ENCODE measurements at places on chromosomes 16 and 17. TPM values are rescaled to one million over a fixed set of nuclear protein-coding genes. Genes with fewer than 3 reads are reported as not detected.

The KRTAP3-3 gene
- not detected for polyA plus RNA-seq

The CMTR2 gene
- 6.1 TPM for polyA plus RNA-seq

The ITGB4 gene
- polyA plus RNA-seq = 7.5 TPM

The PERCC1 gene
- polyA plus RNA-seq = 0.11 TPM

The SMARCE1 gene
- 60.9 TPM for polyA plus RNA-seq

The CCR7 gene
- 0.15 TPM for polyA plus RNA-seq

The GP1BA gene
- 0.06 TPM for polyA plus RNA-seq

The SHCBP1 gene
- polyA plus RNA-seq = 0.57 TPM

GRCh38 chr16:2333231-2333630, 7.3 kb downstream of the ABCA3 start:
- DNase-seq = no peak
- no peaks in the 10 kb centered on the region for H3K36me3 ChIP-seq
- H3K27ac ChIP-seq = no peak overlapping the region

DNA sequence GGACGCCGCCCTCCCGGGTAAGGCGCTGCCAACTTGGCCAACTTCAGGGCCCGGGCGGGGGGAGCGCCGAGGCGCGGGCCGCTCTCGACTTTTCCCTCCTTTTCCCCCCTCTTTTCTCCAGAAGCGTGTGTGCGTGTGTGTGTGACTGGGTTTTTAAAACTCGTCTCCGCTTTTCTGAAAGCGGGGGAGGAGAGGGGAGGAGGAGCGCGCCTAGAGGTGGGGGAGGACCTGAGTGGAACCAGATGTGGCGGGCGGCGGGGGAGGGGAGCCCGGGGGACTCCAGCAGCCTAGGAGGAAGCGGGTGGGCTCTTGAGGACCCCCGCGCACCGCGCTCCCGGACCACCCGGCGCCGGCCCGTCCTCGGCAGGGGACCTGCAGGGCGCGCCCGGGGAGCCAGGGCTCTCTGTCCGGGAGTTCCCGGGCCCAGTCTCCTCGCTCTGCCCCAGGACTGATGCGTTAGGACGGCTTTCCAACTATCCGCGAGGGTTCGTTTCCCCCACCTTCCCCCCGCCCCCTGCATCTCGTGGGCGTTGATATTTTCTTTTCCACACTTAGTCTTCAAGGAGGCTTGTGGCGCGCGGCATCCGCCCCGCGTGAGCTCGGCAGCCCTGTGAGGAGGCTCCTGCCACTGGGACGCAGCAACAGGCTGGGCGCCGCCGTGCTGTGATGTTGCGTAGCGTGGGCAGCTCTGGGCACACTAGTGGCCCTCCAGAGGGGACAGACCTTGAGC, 599 bp downstream of the MRC2 start:
- DNase-seq = peak; percentile 74
- peaks cover 35% of the 10 kb centered on the region for H3K4me1 ChIP-seq
- H3K36me3 ChIP-seq = no peaks in the 10 kb centered on the region
- peaks cover 24% of the 10 kb centered on the region for H3K27me3 ChIP-seq
- H3K4me3 ChIP-seq = peak overlapping the region; percentile 89

- no peak overlapping the region for H3K27ac ChIP-seq
- peaks cover 98% of the 10 kb centered on the region for H3K36me3 ChIP-seq
- no peak for DNase-seq
- H3K4me3 ChIP-seq = no peak overlapping the region
- no peaks in the 10 kb centered on the region for H3K4me1 ChIP-seq
These were observed 49.0 kb upstream of the ENDOV start for GRCh38 chr17:80365983-80366382.

- DNase-seq = no peak
- no peaks in the 10 kb centered on the region for H3K36me3 ChIP-seq
- H3K27me3 ChIP-seq = no peaks in the 10 kb centered on the region
- no peak overlapping the region for H3K4me3 ChIP-seq
These were observed 118.4 kb upstream of the NOG start for GRCh38 chr17:56475116-56475515.

DNA sequence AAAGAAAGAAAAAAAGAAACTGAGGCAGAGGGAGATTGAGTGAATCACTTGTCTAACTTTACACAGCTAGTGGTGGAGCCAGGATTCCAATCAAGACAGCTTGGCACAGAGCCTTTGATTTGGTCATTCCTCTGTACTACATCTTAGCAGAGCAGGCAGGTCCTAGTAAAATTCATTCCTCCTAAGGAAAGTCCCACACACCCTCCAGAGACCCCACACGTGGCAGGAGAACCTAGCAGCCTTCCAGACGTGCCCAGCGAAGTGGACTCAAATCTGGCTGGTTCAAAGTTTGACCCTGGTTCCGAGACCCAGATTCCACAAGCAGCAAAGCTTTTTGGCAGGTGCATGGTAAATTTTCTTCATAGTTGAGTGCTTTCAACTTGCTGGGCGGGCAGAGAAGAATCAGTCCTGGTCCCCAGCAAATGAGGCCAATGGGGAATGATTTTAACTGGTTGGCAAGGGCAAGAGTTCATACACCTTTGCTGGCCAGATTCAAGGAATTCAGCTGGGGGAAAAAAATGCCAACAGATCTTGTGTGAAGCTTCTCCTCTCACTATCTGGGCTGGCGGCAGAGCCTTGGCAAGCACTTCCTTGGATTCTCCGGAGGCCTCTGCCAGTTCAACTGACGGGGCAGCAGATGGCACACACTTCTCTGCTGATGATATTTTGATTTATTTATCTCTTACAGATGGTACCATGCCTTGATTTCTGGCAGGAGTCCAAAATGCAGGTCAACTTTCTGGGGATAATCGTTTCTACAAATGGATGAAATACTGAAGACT, 82.4 kb downstream of the GSG1L start:
- no peaks in the 10 kb centered on the region for H3K36me3 ChIP-seq
- DNase-seq = no peak
- H3K4me1 ChIP-seq = peaks cover 6% of the 10 kb centered on the region
- no peak overlapping the region for H3K4me3 ChIP-seq
- no peak overlapping the region for H3K27ac ChIP-seq

GRCh38 chr16:3959148-3959547, 78.6 kb upstream of the CREBBP start:
- peaks cover 13% of the 10 kb centered on the region for H3K4me1 ChIP-seq
- H3K27ac ChIP-seq = no peak overlapping the region
- DNase-seq = peak; percentile 69
- H3K36me3 ChIP-seq = no peaks in the 10 kb centered on the region
- no peak overlapping the region for H3K4me3 ChIP-seq

DNA sequence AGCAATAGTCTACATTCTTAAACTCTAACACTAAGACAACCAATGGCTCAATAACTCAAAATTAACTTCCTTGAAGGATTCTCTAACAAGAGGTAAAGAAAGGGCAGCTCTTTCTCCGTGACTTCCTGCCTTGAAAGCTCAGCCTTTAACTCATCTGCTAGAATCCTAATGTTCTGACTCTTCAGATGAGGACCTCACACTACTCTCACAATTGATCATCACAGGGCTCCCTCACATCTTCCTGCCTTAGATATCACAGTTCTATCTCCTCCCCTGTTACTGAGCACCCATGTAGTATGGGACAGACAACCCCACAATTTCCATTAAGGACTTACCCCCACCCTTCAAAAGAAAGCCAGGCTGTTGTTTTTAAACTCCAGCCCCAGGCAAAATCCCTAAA, 33.5 kb downstream of the SMURF2 start:
- no peak for DNase-seq
- H3K27me3 ChIP-seq = no peaks in the 10 kb centered on the region
- H3K4me1 ChIP-seq = peaks cover 42% of the 10 kb centered on the region
- H3K27ac ChIP-seq = no peak overlapping the region

GRCh38 chr16:86806838-86807351, 228.5 kb downstream of the FOXL1 start:
- peaks cover 14% of the 10 kb centered on the region for H3K27me3 ChIP-seq
- no peak overlapping the region for H3K4me3 ChIP-seq
- H3K27ac ChIP-seq = no peak overlapping the region
- no peak for DNase-seq
- peaks cover 7% of the 10 kb centered on the region for H3K4me1 ChIP-seq

DNA sequence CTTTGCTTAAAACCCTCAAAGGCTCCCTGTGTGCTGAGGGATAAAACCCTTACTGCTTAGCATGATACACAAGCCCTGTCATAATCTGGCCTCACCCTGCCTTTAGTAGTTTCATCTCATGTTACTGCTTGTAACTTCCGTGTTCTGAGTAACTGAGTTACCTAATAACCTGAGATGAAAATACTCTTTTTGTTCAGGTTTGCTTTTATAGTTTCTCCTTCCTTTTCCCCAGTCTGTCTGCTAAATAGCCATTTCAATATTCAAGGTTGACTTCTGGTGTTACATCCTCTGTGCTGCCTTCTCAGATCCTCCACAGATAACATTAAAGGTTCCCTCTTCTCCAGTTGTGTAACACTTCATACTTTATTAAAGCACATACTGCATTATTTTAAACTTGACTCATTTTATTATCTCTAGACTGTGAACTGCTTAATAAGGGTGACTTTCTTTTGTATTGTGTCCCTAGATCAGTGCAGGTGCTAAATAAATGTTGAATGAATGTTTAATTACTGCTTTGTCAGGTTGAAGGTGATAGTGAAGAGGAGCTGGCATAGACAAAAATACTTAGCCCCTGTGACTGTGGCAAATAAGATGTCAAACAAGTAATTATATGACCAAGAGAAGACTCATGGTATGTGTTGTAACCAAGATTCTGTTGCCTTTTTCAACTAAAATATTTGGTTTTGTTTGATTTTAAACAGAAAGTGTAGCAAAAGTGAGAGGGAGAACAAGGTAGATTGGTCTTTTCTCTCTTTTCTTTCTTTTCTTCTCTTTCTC, 47.8 kb downstream of the NFAT5 start:
- H3K27me3 ChIP-seq = no peaks in the 10 kb centered on the region
- no peak overlapping the region for H3K4me3 ChIP-seq
- H3K36me3 ChIP-seq = no peaks in the 10 kb centered on the region
- peaks cover 13% of the 10 kb centered on the region for H3K4me1 ChIP-seq

DNA sequence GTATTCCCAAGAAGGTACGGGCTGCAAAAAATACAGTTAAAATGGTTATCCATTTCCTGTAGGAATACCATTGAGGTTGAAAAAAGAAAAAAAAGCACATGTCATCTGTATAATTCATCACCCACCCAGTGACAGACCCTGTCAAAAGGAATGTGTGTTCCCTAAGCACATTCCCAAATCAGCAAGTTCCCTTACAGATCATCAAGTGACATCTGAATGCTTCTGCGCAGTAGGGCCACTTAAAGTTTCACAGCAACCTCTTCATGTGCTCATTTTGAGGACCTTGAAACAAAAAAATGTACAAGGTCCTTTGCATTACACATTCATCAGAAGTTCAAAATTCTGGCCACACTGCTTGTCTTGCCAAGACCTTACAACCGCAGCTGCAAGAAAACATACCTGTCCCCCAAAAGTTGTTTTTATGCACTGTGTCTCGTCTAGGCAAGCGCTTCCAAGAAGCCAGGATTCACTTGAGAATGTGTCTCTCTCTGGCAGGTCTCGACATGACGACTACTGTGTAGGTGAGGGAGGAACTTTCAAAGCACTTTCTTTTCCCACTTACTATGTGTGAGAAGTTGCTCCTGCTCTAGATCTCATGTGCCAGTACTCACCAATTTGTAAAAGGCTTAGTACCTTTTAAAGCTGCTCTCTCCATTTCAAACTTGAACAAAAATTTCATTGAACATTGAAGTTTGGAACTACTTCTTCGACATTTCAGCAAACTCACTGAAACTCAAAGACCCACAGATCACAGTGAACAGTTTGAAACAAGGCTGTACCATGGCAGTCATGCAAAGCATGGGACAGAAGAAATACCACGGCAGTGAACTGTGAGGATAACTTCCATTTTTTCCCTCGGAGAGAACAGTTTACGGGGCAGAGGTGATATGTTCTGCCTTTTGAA, 4.3 kb upstream of the POLG2 start:
- H3K27ac ChIP-seq = no peak overlapping the region
- no peak for DNase-seq
- no peaks in the 10 kb centered on the region for H3K27me3 ChIP-seq
- H3K36me3 ChIP-seq = peaks cover 75% of the 10 kb centered on the region
- no peak overlapping the region for H3K4me3 ChIP-seq
- H3K4me1 ChIP-seq = peaks cover 37% of the 10 kb centered on the region
